NCI-H2081 treated with DMSO at 0.1 percent for 48 hours (cell line): ENCODE measurements at places on chromosomes 4 and X.
A peak's percentile ranks its signal among the peaks of the same experiment; 100 is the strongest.

- DNase-seq = no peak
These were observed 17.5 kb downstream of the KLKB1 start for GRCh38 chr4:186244835-186245234.

GRCh38 chr4:140138428-140138827 is 15.6 kb downstream of the MAML3 start:
- DNase-seq = no peak

- no peak for DNase-seq
These were observed 3.3 kb upstream of the ADH7 start for GRCh38 chr4:99438405-99438780.

- DNase-seq = no peak
These were observed 348.2 kb downstream of the SPRY1 start for GRCh38 chr4:123744664-123745290.

DNA sequence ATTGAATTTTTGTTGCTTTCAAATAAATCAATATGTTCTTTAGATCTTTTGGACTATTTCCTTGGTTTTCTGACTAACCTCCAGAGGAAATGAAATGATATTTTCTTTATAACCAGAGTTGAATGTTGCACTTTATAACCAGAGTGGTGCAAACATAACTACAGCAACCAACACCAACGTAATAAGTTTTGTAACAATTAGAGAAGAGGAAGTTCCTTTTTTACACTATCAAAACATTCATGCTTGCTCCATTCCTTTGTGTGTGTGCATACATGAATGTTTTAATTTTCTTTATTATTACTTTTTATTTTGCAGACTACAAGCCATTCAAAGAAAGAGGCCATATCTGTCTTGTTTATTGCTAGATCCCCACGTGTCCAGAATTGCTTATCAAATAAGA is 193.0 kb upstream of the PPP3CA start:
- DNase-seq = no peak

DNA sequence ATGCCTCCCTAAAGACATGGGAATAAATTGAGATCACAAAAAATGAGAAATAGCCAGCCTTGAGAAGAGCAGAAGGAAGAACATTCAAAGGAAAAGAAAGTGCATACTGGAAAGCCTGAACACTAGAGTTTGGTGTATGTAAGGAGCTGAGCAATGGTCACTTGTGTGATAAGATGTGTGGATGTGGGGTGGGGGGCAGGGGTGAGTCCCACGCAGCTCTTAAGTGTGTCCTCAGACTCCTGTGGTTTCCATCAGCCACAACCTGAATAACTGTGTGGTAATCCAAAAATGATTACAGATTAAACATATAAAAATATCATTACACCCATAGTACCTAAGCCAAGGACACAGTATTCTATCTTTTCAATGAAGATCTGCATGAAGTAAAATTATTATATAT is 59.9 kb downstream of the ELOVL6 start:
- DNase-seq = no peak

DNA sequence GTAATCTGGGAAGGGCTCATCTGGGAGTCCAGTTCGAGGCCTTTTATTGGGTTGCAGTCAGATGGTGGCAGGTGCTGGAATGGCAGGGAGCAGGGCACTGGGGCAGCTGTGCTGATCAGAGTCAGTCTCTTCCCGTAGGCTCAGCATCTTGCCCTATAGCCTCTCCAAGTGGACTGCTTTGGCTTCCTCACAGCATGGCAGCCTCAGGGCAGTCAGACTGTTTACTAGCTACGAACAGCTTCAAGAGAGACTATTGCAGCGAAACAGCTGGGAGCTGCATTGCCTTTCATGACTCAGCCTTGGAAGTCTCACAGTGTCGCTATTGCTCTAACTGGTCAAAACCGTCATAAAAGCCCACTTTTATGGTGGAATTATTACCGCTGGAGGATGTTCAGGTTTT is 26.8 kb upstream of the DUSP21 start:
- no peak for DNase-seq

GRCh38 chrX:112643721-112644120 is 36.0 kb downstream of the LHFPL1 start:
- no peak for DNase-seq

- DNase-seq = no peak
These were observed 61.0 kb downstream of the SEPSECS start for GRCh38 chr4:25098964-25099891.

DNA sequence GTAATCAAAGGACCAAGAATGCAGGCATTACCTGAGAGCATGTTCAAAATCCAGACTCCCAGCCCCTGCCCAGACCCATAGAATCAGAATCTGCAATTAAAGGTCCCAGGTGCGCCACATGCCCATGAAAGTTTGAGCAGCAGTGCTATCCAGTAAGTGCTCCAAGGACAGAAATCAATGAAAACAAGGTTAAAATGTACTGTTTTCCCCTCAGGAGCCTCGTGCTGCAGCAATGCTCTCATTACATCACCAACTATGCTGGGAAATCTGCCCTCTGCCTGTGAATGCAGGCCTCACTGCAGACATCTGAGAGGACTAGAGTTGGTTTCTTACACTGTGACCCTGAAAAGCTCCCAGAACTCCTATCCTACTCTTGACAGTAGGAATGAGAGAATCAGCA is 21.1 kb downstream of the ANXA5 start:
- no peak for DNase-seq

- DNase-seq = no peak
These were observed 73.0 kb upstream of the WDFY3 start for GRCh38 chr4:85039526-85039925.

- no peak for DNase-seq
These were observed 298.7 kb upstream of the CLNK start for GRCh38 chr4:10983268-10983667.

GRCh38 chr4:101171747-101172146 is 175.6 kb downstream of the PPP3CA start:
- DNase-seq = no peak

DNA sequence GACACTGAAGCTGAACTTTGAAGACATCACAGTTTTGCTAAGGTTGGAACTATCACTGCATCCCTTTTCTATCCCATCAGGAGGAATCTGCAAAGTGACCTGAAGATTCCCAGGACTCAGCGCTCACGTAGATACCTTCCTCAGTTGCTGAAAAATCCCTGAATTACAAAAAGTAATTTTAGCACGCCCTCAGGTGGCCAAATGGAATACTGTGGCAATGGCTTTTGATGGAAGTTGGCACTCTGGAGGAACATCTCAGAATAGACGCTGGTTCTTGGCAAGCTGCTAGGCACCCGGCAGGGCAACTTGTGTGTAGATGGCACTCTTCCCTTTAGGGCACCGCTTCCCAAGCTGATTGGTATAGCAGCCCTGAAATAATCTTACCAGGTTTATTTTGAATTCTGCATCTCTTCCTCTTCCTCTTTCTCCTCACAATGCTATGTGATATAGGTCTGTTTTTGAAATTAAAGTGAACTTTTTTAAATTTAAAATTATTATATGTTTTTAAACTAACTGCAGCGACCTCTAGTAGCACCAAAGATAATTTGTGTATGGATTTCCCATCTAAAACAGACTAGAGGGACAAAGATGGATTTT is 16.3 kb upstream of the ESX1 start:
- peak; percentile 45 for DNase-seq

- no peak for DNase-seq
These were observed 2045.7 kb upstream of the TENM3 start for GRCh38 chr4:180197471-180197870.

GRCh38 chrX:39497702-39498265 is 600.0 kb downstream of the BCOR start:
- DNase-seq = no peak

- no peak for DNase-seq
These were observed 48.8 kb downstream of the MCUB start for GRCh38 chr4:109608879-109609278.
